ENCODE measurements at places on chromosomes 16 and 17.

GRCh38 chr16:57091975-57092785 lies at the start of gene CPNE2:
Gene CPNE2 (plus strand): TSS chr16:57092583. CDS start chr16:57110743, 18,160 bp downstream.
- peak; percentile 34 for DNase-seq

DNA sequence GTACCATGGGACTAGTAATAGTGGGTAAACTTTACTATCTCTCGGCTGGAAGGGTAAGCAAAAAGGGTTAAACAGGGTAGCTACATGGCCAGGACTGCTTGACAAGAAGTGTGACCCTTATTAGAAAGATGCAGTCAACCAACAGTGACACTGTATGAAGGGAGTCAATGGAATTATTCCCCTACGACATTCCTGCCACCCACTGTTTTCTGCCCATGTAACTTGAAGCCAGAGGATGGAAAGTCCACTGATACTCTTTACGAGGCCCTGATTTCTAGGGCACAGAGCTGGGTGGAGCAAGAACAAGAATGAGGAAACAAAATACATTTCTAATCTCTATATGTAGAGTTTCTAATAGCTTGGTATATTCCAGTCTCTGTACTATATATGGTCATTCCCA lies 1102.5 kb downstream of the CDH11 start:
- DNase-seq = no peak

DNA sequence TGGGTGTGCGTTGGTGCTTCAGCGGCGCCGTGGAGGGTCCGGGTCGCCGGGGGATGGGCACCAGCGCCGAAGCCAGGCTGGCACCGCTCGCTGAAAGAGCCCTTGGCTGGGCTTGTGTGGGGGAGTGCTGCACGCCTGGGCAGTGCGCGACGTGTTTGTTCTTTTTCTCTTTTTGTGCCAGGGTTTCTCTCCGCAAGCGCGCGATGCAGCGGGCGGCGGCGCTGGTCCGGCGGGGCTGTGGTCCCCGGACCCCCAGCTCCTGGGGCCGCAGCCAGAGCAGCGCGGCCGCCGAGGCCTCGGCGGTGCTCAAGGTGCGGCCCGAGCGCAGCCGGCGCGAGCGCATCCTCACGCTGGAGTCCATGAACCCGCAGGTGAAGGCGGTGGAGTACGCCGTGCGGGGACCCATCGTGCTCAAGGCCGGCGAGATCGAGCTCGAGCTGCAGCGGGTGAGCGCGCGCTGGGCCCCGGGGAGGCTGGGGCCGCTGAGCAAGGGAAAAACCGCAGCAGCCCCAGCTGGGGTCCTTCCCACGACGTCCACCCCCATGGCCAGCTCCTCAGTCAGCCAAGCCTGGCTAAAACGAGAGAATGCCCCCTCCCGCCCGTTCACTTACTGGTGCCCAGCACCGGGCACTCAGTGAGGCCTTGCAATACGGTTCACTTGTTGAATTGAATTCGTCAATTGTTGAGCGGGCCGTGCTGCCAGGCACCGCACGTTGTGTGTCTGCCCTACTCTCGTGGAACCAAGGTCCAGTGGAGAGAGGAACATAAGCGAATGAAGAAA lies 541 bp downstream of the GPT2 start:
- DNase-seq = no peak

GRCh38 chr16:70345840-70346239 lies 863 bp upstream of the DDX19A start:
- no peak for DNase-seq

DNA sequence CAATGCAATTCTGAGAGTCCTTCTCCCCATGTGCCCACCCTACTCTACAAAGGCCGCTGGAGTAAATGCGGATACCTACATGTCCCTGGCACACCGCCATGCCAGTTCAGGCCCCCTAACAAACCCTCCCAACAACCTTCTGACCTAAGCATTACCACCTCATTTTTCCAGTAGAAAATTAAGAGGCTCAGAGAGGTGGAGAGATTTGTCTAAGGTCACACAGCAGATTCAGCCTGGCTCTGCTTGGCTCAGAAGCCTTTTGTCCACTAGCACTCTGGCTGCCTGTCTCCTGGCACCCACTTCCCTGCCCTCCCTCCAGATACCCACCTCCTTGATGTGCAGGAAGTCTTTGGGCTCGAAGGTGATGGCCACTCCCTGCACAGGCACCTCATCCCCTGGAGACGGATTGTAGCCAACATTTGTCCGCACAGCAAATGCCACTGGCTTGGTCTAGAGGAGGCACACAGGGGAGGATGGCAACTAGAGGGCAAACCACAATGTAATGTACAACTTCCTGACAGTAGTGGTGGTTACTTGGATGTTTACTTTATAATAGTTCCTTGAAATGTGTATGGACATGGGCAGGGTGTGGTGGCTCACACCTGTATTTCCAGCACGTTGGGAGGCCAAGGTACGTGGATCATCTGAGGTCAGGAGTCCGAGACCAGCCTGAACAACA lies 10.2 kb downstream of the CACNB1 start:
- DNase-seq = no peak

DNA sequence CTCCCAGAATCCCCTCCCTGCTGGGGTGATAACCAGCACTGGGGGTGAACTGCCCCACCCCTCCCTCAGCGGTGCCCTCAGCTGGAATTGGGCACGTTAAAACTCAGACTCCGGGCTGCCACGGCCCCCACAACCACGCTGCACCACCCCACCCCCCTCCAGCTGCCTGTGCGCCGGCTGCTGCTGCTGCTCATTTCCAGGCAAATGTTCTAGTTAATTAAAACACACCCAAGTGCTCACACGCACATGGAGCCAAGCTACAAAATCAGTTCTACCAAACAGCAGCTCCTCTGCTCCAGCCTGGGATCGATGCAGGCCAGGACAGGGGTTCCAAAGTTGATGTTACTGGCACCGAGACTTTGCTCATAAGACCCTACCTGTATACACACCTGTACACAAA lies 180.5 kb downstream of the ZNF423 start:
- no peak for DNase-seq

DNA sequence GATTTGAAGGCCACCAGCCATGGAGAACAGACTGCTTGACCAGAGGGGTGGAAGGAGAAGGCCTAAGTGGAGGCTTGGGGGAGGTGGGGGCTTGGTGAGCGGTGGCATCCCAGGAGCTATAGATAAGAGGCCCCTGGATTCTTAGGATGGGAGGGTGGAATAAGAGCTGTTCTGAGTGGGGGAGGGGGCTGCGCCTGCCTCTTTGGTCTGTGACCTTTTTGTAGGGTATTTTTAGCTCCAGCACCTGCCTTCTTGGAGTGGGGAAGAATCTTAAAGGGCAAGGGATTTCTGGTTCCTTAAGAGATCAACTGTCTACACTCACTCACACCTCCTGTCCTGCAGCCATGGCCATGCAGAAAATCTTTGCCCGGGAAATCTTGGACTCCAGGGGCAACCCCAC lies 567 bp downstream of the ENO3 start:
- DNase-seq = no peak

DNA sequence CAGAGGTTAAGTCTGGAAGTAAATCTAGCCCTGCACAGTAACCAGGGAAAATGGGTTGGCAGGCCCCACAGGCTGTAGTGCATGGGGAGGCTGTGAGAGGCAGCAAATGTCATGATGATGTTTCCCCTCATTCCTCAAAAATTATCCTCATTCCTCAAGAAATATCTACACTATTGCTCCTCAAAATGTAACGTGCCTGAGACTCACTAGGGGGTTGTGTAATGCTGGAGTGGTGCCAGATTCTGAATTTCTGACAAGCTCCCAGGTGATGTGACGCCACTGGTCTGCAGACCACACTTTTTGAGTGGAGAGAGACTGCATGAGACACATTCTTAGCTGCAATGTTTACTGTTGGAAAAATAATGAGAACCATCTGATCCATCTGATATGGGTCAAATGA lies 1.2 kb upstream of the MPP3 start:
- DNase-seq = no peak

GRCh38 chr16:69848637-69849545 lies 86.8 kb downstream of the WWP2 start:
- peak; percentile 27 for DNase-seq

DNA sequence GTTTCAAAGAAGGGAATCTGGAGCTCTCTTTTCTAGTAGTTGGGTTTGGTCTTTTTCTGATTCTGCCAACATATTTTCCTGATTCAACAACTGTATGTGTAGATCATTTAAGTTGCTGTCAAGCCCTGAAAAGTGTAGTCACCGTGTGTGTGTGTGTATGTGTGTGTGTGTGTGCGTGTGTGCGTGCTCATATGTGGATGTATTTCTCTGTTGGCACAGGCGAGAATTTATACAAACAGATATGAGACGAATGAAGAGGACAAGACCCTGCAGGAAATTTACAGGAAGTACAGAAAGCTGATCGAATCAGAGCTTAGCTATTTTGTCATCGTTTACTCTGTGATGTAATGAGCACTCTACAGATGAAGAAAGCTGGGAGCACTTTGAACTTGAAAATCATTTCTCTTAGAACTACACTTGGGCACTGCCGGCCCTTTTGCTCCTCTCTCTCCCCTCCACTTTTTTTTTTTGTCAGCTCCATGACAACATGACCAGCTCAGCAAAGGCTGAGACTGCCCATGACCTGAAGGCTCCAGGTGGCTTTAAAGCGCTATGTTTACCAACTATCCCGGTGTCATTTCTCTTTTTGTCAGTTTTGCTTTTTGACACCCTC lies 11.2 kb downstream of the FBXO39 start:
- DNase-seq = no peak

- DNase-seq = no peak
Observed at GRCh38 chr16:31143694-31144148, 6.1 kb downstream of the PRSS36 start.

DNA sequence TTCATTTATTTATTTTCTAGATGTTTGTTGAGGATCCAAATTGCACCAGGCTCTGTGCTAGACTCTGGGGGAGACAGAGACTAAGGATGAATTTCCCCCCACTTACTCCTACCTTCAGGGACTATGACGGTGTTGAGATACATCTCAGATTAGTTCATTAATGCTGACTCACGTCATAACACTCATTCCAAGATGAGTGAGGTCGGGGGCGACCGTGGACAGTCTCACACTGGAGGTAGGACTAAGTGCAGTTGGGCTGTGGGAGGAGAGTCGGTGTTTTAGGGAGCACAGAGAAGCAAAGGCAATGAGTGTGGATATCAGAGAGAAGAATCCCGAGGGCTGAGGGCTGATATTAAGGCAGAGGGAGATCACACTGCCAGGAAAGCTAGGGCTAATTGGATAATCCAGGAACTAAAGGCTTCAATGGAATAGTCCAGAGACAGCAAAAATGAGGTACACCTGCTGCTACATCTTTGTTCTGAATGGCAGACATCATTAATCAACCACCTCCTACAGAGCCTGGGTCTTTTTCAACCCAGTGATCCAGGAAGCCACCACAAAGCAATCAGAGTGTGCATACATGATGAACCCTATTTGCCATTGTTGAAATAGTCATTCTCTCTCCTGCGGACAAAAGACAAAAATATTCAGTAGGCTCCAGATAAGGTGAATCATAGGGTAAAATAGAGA lies 38.6 kb upstream of the CACNG4 start:
- no peak for DNase-seq

DNA sequence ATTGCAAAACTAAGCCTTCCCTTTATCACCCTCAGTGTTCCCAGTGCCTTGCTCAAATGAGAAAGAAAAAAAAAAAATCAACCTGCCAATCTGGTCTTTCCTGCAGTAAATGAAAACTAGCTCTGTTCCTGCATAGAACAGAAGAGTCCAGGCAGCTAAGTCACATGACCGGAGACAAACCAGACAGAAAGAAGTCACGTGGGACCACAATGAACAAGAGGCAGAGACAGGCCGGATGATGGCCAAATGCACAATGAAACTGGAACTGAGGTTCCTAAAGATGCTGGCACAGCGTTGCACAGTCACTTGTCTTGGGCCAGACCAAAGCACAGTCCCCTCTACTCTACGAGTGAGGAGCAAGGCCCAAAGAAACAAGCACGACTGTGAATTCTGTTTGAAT lies 172.5 kb downstream of the GRIN2A start:
- no peak for DNase-seq

DNA sequence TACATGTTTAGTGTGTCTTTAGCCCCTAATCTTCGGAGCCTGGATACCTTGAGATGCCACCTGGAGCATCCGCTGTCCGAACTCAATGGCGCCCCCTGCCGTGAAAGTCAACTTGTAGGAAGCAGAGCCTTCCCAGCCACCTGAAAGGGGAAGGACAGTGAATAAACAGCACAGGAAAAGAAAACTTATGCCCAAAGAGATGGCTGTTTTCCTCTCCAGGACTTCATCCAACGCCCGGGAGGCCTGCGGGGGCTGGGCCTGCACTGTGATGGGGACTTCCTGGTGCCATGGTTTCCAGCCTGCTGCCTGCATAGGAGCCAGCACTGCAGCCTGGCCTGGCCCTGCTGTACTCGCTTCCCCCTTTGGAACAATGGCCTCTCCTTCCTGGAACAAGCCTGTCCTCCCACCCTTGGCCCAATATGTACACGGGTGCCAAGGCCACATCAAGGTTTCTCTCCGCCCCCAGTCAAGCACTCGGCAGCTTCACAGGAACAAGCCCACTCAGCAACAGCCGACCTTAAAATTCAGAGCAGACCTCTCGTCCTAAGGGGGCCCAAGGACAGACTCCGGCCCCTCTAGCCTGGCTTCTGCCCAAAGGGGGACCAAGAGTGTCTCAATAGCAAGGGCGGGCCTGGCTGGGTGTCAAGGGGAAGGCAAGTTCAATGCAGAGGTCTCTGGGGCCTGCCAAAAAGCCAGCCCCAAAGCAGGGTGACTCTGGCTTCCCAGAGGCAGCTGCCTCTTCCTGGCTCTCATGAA lies 4.5 kb upstream of the UNC13D start:
- DNase-seq = peak; percentile 68

GRCh38 chr16:7548796-7549318 lies 216.2 kb downstream of the RBFOX1 start:
- DNase-seq = no peak

DNA sequence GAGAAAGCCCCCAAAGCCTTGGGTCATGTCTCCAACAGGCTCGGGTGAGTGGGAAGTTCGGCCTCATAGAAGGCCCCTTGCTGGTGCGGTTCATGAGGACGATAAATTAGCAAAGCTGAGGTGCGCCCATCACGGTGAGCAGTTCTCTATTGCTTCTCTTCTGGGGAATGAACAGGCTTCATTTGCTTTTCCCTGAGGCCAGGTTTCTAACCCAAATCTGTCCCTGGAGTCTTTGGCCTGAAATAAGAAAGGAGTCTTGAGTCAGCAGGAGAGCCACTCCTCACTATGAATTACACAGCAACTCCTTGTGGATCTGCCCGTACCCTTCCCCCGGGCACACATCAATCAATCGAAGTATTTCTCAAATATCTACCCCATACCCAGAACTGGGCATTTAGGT lies 94.6 kb downstream of the YPEL2 start:
- DNase-seq = no peak

- no peak for DNase-seq
Observed at GRCh38 chr17:48748718-48749566, 20.4 kb upstream of the HOXB13 start.

DNA sequence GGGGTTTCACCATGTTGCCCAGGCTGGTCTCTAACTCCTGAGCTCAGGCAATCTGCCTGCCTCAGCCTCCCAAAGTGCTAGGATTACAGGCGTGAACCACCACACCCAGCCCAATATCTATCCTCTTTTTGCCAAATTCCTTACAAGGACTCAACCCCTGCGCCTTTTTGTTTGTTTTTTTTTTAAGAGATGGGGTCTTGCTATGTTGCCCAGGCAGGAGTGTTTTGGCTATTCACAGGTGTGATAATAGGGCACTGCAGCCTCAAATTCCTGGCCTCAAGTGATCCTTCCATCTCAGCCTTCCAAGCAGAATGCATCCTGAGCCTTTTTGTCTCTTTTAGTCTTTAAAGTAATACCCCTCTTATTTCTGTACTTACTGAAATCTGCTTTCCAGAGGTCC lies 17.0 kb downstream of the SP2 start:
- DNase-seq = no peak

Data from inflammatory macrophage treated with lipopolysaccharide for 4 hours (primary cell).